Suppressor macrophage (primary cell): ENCODE measurements at places on chromosomes 13 and 19.

DNA sequence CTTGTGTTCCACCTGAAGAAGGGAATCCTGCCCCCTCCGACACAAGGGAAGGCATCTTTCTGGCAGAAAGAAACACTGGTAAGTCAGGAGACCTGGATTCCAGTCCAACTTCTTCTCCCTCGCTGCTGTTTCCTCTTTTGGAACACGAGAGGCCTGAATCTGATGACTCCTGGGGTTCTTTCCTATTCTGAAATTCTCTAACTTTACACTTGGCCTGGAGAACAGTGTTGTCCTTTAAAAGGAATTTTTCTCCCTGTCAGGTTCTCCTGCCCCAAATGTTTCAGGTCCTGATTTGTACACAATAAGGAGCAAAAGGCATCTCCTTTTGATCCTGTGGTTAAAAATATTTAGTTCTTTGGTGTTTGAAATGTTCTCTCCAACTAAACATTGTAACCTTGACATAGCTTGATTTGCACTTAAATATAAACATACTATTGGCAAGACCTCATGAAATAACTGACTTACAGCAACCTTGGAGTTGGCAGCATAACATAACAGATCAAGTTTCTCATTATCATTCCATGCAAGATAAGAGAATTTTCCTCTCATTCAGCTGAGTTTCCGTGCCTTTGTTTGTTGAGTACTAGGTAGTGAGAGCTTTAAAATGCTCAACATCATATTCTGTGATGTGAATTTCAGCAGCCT lies 244.8 kb downstream of the COG6 start:
- no peak for DNase-seq

DNA sequence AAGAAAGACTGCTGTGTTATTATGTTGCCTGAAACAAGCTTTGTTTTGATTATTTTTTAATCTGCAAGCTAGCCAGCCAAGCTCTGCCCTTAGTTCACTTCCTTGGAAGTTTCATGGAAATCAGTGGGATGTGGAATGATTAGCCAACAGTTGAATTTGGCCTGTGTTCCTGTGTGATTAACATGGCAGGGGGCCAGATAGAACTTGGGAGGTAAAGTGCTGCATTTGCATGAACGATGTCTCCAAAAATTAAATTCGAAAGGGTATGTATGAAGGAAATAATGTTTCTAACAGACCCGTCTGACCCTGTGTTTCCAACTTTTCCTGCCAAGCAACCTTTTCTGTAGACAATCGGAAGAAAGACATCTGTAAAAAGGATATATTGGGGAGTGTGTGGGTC lies 32.2 kb downstream of the UFM1 start:
- no peak for DNase-seq

- DNase-seq = no peak
Measured at GRCh38 chr13:30143666-30144400, 163.5 kb downstream of the KATNAL1 start.

DNA sequence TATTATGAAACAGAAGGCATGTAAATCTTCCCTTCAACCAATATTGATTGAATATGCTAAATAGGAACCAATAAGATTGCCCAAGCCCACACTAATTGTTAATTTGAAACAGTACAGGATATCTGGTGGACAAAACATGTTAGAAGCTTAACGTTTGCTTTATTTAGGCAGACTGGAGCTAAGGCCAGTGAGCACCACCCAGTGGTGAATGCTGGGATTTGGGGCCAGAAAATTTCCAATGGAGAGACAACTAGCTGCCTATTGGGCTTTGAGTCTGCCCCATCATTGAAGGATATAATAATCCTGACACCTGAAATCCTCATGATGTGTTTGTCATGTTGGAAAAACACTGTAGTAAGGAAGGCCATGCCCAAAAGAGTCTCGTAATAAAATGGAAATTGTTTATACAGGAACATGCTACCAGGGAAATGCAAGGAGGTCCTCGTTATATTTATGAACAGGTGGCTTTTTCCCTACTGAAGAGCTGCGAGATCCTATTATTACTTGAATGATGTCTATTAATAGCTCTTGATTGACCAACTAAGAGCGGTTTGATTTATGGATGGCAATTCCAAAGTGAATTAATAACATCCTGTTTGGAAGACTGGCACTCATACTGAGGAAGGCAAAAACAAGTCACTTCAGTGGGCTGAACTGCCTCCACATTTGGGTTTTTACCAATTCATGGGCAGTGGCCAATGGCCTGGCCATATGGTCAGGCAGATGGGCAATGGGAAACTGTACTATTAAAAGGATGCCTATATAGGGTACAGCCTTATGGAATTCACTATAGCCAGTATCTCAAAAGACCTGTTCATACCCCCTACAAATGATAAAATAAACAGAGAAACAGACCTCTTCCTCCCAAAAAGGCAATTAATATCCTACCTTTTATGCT lies 8.7 kb downstream of the SIGLECL1 start:
- DNase-seq = peak; percentile 80

DNA sequence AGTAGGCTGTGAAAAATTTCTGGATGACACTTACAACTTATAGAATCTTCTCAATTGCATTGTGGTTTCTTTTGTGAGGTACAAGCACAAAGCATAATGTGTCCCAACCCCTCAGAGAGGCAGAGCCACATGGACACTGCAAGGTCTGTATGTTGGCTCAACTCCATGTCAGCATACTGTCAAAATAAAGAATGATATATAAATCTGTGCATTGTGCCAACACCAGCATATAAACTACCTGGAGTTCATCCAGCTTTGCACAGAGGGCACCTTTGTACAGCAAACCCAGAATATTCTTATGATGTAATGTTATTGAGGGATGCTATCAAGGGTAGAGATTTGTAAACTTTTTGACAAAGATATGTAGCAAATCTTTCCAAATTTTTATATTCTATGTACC lies 1065.8 kb upstream of the MIR17HG start:
- no peak for DNase-seq

DNA sequence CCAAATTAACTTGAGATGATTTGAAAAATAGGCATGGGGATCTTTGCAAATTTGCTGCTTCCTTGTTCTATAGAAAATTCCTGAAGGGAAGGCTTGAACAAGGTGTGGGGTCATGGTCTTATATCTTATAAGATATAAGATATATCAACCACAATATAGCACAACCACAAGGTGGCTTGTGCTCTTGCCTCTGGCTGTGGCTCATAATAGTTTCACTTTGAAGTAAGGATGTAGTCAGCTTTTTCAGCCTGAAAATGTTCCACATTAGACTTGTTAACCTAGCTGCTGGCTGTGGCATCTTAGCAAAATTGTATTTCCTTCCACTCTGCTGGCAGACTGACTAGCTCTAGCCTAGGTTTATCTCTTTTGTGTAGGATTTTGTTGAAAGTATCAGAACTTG lies 169.7 kb downstream of the KLF5 start:
- no peak for DNase-seq

DNA sequence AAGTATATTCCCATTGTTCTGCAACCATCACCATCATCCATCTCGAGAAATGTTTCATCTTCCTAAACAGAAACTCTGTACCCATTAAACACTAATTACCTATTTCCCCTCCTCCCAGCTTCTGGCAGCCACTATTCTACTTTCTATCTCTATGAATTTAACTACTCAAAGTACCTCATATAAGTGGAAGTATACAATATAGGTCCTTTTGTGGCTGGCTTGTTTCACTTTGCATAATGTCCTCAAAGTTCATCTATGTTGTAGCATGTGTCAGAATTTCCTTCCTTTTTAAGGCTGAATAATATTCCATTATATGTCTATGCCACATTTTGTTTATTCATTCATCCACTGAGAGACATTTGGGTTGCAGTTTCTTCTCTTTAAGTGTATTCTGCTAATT lies 159.4 kb downstream of the KCNRG start:
- DNase-seq = no peak

DNA sequence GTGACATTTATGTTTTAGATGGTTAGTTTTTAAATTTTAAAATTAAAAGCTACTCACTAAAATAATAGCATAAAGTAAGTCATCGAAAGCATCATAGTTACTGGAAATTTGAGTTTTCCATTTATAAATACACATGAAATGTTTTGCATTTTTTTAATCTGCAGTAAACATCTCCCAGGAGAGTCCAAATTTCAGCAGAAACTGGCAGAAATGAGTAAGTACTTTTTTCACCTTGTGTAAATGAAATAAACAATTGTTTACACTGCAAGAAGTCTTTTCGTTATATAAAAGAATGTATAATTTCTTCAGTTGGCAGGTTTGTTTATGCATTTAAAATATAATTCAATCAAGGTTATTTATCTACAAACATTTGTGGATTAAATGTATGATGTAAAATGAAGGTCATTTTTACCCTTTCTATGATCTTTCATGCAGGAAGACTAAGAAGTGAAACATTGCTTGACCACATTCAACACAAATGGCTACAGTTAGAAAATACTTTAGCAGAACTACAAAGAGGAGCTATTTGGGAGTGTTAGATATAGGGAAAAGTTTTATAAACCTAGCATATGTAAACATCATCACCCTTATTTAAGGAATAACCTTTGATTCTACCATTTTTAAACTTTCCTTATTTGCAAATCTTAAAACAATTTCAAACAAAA lies 55.6 kb downstream of the RCBTB2 start:
- no peak for DNase-seq

GRCh38 chr19:2811735-2812413 lies 7.8 kb upstream of the ZNF554 start:
- DNase-seq = no peak

GRCh38 chr13:113879017-113879416 lies 15.1 kb upstream of the GAS6 start:
- DNase-seq = no peak

GRCh38 chr13:46586751-46587514 lies 34.0 kb downstream of the LRCH1 start:
- no peak for DNase-seq

GRCh38 chr13:43572656-43573360 lies 214.0 kb downstream of the ENOX1 start:
- no peak for DNase-seq

DNA sequence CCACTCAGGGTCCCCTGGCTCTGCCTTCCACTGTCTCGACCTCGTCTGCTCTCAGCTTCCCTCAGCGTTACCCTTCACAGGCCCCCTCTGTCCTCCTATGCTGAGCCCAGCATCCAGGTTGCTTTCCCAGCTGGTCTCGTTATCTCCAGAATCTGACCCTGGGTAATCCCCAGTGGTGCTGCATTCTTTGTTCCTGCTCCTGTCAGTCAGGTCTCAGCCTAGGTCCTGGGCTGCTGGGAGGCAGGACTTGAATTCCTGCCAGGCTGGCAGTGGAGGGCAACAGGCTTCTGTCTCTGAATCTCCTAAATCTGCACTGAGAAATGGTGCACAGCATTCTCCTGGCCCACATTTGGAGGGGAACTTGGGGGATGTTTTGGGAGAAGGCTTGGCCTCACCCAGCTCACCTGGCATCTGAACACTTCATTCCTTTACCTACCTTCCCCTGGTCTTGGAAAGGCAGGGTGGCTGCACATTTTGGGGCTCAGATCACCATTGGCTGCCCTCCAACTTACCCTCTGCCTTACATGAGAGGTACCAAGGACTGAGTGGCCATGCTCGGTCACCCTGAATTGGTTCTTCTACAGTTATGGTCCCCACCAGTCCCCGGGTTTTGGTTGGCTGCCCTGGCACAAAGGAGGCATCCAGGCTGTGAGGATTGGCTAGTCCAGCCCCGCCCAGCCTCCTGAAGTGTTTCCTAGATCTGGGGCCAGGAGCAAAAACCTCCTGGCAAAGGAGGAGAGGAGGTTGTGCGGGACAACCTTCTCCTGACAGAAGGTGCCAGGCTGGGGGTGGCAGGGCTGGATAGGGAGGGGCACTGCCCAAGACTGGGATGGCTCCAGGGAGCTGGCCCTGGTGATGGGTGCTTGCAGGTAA lies at the start of gene CYP4F8:
CYP4F8 (plus strand) TSS at position 712 of the 873 bp plus-strand sequence. CDS start 399 bp downstream, outside the sequence.
- DNase-seq = no peak

GRCh38 chr19:31470229-31470939 lies 121.1 kb upstream of the TSHZ3 start:
- DNase-seq = no peak

DNA sequence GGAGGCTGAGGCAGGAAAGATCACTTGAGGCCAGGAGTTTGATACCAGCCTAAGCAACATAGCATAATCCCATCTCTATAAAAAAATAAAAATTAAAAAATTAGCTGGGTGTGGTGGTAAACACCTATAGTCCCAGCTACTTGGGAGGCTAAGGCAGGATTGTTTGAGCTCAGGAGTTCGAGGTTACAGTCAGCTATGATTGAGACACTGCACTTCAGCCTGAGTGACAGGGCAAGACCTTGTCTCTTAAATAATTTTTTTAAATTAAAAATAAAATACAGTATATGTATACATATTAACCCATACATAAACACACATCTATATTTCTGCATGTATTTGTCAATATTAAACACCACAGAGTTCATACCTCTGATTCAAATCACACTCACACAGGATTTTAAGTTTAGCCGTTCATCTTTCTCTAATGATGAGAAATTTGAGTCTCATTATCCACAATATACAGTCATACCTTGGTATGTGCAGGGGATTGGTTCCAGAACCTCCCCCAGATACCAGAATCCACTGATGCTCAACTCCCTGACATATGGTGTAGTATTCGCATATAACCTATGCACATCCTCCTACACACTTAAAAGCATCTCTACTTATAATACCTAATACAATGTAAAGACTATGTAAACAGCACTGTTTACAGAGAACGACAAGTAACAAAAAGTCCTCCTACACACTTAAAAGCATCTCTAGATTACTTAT lies 44.7 kb downstream of the PSPC1 start:
- no peak for DNase-seq

DNA sequence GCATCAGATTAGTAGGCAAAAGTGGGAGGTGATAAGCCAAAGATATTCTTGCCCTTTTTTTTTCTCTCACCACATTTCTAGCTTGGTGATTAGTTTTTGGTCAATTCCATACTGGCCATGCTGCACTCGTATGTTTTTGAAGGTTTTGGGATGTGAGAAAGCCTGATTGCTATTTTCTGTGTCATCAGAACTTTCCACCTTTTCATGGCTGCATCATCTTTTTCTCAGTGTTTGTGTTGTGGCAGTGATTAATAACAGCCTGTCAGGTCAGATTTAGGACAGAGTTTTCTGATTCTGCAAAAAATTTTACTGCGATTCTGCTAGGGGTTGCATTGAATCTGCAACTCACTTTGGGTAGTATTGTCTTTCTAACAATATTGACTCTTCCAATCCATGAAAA lies 32.9 kb downstream of the PSG1 start:
- no peak for DNase-seq

DNA sequence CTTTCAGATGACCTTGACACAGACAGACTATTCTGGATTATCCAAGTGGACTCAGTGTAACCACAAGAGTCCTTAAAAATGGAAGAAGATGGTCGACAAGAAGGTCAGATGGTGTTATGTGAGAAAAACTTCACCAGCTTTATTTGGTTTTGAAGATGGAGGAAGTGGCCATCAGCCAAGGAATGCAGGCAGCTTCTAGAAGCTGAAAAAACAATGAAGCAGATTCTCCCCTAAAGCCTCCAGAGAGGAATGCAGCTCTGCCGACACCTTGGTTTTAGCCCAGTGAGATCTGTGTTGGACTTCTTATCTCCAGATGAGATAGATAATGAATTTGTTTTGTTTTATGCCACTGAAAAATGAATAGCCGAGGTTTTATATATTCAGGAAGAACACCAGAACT lies 501.5 kb downstream of the DCT start:
- DNase-seq = no peak
